ENCODE measurements at places on chromosomes 1 and 21.
A peak's percentile ranks its signal among the peaks of the same experiment; 100 is the strongest.

DNA sequence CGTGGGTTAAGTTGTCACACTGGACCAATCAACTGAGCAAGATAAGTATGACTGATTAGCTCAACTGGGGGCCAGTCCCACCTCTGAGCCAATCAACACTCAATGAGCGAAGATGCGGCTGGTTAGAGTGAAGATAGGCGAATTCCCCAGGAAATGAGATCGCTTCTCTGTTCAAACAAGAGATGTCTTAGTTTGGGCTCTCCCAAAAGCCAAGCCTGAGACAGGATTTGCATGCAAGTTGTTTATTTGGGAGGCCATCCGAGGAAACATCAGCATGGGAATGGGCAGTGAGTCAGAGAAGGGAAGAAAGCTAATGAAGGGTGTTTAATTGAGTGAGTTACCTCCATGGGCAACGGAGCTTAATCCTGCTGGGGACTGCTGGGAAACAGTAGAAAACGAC is 4.9 kb upstream of the GJB5 start:
- no peak for DNase-seq

DNA sequence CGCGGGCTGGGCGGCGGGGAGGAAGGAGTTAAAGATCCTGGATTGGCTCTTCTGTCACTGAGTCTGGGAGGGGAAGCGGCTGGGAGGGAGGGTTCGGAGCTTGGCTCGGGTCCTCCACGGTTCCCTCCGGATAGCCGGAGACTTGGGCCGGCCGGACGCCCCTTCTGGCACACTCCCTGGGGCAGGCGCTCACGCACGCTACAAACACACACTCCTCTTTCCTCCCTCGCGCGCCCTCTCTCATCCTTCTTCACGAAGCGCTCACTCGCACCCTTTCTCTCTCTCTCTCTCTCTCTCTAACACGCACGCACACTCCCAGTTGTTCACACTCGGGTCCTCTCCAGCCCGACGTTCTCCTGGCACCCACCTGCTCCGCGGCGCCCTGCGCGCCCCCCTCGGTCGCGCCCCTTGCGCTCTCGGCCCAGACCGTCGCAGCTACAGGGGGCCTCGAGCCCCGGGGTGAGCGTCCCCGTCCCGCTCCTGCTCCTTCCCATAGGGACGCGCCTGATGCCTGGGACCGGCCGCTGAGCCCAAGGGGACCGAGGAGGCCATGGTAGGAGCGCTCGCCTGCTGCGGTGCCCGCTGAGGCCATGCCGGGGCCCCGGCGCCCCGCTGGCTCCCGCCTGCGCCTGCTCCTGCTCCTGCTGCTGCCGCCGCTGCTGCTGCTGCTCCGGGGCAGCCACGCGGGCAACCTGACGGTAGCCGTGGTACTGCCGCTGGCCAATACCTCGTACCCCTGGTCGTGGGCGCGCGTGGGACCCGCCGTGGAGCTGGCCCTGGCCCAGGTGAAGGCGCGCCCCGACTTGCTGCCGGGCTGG is at the start of gene NPR1:
Gene NPR1, plus strand, starts transcription at position 170 of the 818 bp plus-strand sequence. Its CDS starts 421 bp downstream, at position 591.
- peak; percentile 62 for DNase-seq

DNA sequence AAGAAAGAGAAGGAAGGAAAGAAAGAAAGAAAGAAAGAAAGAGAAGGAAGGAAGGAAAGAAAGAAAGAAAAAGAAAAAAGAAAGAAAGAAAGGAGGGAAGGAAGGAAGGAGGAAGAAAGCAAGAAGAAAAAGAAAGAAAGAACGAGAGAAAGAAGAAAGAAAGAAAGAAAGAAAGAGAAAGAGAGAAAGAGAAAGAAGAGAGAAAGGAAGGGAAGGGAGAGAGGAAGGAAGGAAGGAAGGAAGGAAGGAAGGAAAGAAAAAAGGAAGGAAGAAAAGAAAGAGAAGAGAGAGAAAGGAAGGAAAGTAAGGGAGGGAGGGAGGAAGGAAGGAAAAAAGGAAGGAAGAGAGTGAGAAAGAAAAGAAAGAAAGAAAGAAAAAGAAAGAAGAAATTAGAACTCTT is 95.4 kb upstream of the ZNF281 start:
- DNase-seq = no peak

DNA sequence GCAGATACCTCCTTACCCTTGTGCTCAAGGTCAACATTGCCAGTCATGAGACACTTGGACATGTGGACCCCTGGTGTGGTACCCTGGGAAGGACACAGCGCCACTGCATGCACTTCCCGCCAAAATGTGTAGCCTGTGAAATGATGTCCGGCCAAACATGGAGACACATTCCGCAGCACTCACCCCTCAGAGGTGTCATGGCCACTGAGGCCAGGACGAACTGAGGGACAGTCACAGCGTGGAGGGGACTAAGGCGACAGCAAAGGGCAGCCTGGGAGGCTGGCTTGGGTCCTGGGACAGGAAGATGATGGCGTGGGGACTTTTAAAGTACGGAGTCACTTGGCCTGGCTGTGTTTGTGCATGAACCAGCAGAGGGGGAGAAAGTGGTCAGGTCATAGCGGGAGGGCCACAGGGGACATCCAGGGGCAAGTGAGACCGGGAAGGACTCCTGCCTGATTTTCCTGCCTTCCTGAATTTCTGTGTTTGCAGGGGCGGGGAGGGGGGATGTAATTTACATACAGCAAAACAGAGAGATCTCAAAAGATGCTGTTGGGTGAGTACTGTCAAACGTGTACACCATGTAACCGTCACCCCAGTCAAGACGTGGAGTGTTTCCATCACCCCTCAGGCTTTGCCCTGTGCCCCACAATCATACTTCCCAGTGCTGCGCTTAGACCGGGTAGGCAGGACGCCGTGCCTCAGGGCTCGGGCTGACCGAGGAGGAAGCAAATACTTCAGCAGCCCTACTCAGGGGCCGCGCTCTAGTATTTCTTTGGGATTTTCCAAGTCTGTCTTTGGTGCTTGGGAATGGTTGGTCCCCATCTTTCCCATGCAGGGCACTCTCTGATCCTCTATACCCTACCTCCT is 45.2 kb downstream of the WDR4 start:
- no peak for DNase-seq

- DNase-seq = no peak
Observed at GRCh38 chr21:46606427-46606813, 1.5 kb upstream of the S100B start.

- DNase-seq = no peak
Observed at GRCh38 chr1:243471026-243471685, 215.3 kb downstream of the SDCCAG8 start.

- no peak for DNase-seq
Observed at GRCh38 chr1:30786264-30786991, 28.9 kb upstream of the LAPTM5 start.

DNA sequence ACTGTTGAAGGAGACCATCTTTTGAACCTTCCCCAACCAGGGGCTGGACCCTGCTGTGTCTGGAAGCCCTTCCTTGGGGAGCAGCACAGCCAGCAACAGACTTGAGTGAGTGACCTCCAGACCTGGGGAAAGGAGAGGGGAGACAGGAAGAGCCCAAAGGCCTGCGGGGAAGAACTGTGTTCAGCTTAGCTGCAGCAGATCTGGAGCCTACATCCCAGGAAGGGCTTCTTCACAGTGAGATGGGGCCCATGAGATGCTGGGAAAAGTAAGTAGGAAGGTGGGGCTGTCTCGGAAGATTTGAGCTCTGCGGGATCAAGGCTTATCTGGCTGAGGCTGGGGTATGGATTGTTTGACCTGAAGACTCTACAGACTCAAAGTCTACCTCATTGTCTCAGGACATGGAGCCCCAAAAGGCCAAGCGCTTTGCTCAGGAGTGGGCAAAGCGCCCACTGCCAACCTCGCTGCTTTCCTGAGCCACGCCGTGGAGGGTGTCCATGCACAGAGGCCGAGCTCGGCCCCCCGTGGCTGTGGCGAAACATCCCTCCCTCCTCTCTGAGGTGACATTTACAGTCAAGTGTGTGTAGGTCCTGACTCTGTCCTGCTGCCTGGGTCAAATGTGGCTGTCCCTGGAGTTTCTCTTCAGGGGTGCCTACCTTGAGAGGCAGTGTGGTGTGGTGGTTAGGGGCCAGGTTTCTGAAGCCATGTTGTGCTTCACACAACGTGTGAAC is 24.5 kb downstream of the SPOCD1 start:
- no peak for DNase-seq

GRCh38 chr21:39319814-39320332 is 6.4 kb upstream of the BRWD1 start:
- peak; percentile 55 for DNase-seq

- DNase-seq = no peak
Observed at GRCh38 chr1:94753171-94753972, 66.8 kb upstream of the SLC44A3 start.

DNA sequence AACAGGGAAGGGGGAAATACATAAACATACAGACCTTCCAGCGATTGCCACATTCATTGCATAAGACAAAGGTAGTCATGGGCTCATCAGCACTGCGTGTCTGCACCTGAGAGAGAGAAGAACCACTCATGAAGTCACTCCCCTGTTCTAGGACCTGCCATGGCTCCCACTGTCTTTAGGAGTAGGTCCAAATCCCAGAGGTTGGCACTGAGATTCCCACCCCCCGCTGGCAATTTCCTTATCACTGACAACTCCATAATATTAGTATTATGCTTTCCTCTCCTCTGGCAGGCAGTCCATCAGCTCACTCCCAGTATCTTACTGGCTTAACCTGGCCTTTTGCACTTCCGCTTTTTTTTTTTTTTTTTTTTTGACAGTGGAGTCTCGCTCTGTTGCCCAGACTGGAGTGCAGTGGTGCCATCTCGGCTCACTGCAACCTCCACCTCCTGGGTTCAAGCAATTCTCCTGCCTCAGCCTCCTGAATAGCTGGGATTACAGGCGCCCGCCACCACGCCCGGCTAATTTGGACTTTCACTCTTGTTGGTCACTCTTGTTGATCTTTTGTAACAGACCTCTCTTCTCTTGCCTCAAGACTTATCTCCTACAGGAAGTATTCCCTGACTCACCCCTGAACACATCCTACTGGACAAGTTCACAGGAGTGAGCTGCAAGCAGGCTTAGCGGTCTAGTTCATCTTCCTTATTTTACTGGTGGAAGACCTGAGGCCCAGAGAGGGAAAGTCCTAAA is 14.8 kb upstream of the ZNF436 start:
- no peak for DNase-seq

DNA sequence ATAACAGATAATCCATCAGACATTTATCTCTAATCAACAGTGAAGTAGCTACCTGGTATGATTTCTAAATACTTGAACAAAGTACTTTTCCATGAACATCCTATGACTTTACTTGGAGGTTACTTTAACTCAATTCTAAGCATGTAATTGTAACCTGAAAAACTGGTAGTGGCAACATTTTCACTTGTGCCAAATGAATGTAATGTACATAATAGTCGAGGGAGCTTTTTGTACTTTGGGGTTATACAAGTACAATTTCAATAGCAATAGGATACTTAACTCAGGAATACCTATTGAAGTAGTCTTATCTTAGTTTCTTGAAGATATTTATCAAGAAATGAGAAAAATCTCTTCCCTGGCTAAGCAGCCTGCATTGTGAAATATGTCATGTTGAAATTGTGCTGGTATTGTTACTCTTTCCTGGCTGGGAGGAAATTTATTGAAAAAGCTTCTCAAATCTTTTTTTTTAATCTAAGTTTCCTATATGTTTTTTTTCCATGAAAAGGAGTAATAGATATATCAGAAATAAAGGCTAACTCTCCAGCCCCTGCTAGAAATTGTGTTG is 33.7 kb upstream of the CACYBP start:
- DNase-seq = no peak

GRCh38 chr1:180194048-180194425 is 36.0 kb upstream of the LHX4 start:
- no peak for DNase-seq

DNA sequence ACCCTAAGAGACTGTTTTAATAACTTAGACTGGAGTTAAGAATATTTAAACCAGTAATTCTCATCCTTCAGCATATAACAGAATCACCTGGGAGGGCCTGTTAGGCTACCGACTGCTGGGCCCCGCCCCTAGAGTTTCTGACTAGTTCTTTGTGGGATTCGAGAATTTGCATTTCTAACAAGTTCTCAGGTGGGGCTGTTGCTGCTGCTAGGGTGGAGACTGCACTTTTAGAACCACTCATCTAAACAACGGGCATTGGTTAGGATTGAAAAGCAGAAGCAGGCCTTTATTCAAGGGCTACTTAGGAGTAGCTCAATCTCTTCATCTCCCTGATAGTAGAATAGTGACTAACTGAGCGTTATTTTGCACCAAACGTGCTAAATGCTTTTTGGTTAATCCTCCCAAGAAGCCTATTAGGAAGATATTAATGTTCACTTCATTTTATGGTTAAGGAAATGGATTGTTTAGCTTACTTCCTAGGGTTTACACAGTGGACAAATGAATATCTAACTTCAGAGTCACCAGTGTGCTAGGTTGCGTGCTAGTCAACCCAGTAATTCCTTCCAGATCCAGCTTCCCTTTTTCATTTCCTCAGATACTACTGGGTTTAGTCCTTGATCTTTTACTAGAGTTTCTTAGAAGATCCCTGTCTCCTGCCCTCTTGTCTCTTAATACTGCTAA is 31.1 kb upstream of the UAP1 start:
- DNase-seq = no peak

DNA sequence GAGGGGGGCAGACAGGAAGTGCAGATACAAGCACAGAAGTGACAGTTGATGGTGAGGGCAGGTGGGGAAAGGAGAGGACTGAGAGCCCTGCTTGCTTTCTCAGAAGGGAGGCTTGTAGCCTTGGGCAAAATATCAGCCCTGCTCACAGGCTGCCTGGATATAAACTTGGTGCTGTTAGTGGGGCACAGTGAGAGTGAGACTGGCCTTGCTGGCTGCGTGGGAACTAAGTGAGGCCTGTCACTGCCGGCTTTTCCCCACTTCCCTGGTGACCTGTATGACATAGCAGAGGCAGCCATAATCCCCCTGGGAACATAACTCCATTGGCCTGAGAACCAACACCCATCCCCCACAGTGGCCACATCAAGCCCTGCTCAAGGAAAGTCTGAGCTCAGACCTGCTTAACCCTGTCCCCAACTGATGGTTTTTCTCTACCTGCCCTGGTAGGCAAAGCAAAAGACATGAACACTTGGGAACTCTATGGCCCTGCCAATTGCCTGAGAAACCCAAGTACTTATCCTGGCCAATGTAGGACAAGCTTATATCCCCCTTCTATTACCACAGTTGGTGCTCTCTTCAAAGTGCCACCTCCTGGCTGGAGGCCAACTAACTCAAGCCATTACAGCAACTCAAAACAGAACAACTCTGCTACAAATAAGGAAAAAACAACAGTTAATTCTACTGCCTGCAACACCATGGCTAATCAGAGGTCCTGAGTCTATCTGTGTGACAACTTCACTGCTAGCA is 472.7 kb downstream of the PLPP3 start:
- DNase-seq = no peak

DNA sequence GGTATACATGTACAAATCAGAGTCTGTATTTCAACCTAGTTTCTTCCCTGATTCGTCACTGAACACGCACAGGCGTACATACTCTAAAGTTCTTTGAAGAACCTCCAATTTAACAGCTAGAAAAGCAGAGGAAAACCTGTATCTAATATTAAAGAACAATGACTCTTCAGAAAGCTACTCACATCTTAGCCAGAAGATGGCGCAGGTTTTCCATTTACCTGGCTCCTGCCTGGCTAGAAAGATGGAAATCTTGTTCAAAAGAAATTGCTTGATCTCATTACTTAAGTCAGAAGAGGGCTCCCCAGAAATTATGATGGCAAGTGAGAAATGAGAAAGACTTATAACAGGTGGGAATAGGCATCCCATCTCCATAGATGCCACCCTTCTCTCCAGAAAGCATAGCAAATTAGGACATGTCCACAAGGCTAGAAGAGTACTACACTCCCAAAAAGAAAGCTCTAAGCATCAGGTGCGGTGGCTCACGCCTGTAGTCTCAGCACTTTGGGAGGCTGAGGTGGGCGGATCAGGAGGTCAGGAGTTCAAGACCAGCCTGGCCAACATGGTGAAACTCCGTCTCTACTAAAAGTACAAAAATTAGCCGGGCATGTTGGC is 19.0 kb upstream of the L1TD1 start:
- peak; percentile 29 for DNase-seq
